ENCODE measurements at places on chromosomes 6 and 20. TPM values are rescaled to one million over a fixed set of nuclear protein-coding genes. Genes with fewer than 3 reads are reported as not detected.

- no peaks in the 10 kb centered on the region for H3K4me1 ChIP-seq
- no peak overlapping the region for H3K27ac ChIP-seq
- no peak for DNase-seq
- H3K27me3 ChIP-seq = no peaks in the 10 kb centered on the region
- no peak overlapping the region for H3K4me3 ChIP-seq
- H3K36me3 ChIP-seq = no peaks in the 10 kb centered on the region
These were observed 229.2 kb downstream of the HACE1 start for GRCh38 chr6:104630522-104630921.

Gene PSMB1
- total RNA-seq = 94.6 TPM

- H3K27me3 ChIP-seq = no peaks in the 10 kb centered on the region
- peaks cover 21% of the 10 kb centered on the region for H3K4me1 ChIP-seq
- H3K4me3 ChIP-seq = no peak overlapping the region
- no peak for DNase-seq
- H3K36me3 ChIP-seq = peaks cover 8% of the 10 kb centered on the region
These were observed 97.6 kb downstream of the TCP11 start for GRCh38 chr6:35043381-35044130.

- no peak overlapping the region for H3K4me3 ChIP-seq
- DNase-seq = no peak
- no peaks in the 10 kb centered on the region for H3K36me3 ChIP-seq
- H3K4me1 ChIP-seq = peaks cover 47% of the 10 kb centered on the region
- no peaks in the 10 kb centered on the region for H3K27me3 ChIP-seq
- H3K27ac ChIP-seq = no peak overlapping the region
These were observed 1.7 kb downstream of the GABBR1 start for GRCh38 chr6:29631209-29631810.

All from T-cell (primary cell).